ENCODE measurements at places on chromosomes 4 and X. TPM values are rescaled to one million over a fixed set of nuclear protein-coding genes. Genes with fewer than 3 reads are reported as not detected.

The GPR50 gene
- total RNA-seq = not detected

The UCHL1 gene
- total RNA-seq = 7.2 TPM

- H3K27me3 ChIP-seq = no peaks in the 10 kb centered on the region
- H3K4me1 ChIP-seq = no peaks in the 10 kb centered on the region
- no peak overlapping the region for H3K27ac ChIP-seq
- no peak overlapping the region for H3K4me3 ChIP-seq
- DNase-seq = no peak
- H3K36me3 ChIP-seq = no peaks in the 10 kb centered on the region
Observed at GRCh38 chrX:49995795-49996455, 73.5 kb downstream of the CLCN5 start.

The CXorf65 gene
- not detected for total RNA-seq

The CXCL10 gene
- 3.3 TPM for total RNA-seq

GRCh38 chr4:27894951-27895350 lies 1034.3 kb downstream of the STIM2 start:
- H3K4me3 ChIP-seq = no peak overlapping the region
- H3K27me3 ChIP-seq = no peaks in the 10 kb centered on the region
- DNase-seq = no peak
- H3K36me3 ChIP-seq = no peaks in the 10 kb centered on the region
- H3K4me1 ChIP-seq = no peaks in the 10 kb centered on the region

The FAM149A gene
- 16.4 TPM for total RNA-seq

- H3K27ac ChIP-seq = no peak overlapping the region
- H3K27me3 ChIP-seq = no peaks in the 10 kb centered on the region
- H3K36me3 ChIP-seq = no peaks in the 10 kb centered on the region
- no peaks in the 10 kb centered on the region for H3K4me1 ChIP-seq
- H3K4me3 ChIP-seq = no peak overlapping the region
Observed at GRCh38 chr4:123659262-123659661, 262.7 kb downstream of the SPRY1 start.

DNA sequence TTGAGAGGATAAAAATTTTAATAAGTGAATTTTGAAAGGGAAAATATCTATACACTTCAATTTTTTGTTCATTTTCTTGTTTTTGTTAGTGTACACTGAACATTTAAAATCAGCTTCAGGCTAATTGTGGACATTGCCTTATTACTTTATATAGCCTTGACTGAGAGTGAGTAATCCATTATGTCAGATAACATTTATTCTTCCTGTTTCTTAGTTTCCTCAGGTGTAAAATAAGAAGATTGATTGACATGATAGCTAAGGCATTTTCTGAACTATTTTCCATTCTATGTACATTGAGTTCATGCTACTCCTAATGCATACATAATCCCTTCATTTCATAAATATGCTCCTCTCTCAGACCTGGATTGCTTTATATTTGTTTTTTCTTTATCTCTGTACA lies 607.3 kb upstream of the AADAT start:
- H3K27me3 ChIP-seq = no peaks in the 10 kb centered on the region
- H3K36me3 ChIP-seq = no peaks in the 10 kb centered on the region
- H3K27ac ChIP-seq = no peak overlapping the region
- H3K4me3 ChIP-seq = no peak overlapping the region
- no peaks in the 10 kb centered on the region for H3K4me1 ChIP-seq

DNA sequence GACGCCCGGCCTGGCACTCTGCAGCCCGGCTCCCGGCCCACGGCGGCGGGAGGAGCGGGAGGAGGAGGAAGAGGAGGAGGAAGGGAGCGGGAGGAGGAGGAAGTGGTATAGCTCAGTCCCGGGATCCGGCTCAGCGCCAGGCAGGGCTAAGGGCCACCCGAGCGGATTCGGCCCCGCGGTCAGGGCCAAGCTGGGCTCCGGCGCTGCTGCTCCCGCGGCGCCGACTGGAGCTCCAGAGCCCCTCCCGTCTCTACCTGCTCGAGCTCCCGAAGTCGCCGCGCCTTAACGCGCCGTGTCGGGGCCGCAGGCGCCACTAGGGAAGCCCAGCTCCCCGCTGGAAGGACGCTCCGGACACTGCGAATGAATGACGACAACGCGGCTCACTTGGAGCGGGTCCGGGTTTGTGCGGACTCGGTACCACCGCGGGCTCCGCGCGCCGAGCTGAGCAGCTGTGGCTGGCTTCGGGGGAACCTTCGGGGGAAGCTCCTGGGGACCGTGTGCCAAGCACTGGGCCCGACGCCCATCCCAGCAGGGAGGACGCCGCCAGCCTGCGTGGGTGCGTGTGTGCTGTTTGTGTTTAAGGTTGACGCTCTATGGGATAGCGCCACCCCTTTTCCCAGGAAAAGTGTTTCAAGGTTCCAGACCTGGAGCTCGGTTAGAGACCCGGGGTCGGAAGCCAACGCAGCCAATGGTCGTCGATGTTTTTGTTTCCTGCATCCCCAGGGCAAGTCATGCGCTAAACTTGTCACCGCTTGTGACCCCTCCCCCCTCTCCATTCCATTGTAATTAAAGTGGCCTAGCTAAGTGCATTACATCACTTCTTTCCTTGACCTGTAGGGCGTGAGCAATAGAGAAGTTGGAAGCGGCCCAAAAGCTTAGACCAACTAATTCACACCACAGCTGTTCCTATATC lies at the start of gene TBC1D9:
TSS of gene TBC1D9 (minus strand) at position 67 of the 913 bp plus-strand sequence. CDS start 340 bp downstream, outside the sequence.
- peak; percentile 92 for DNase-seq
- peak within 1 kb of the TSS; percentile 79 for H3K4me3 ChIP-seq
- H3K36me3 ChIP-seq = no peaks in the 10 kb centered on the region
- H3K4me1 ChIP-seq = peaks cover 3% of the 10 kb centered on the region
- H3K27ac ChIP-seq = peak within 1 kb of the TSS; percentile 99
- H3K27me3 ChIP-seq = no peaks in the 10 kb centered on the region

GRCh38 chr4:123596805-123597204 lies 200.2 kb downstream of the SPRY1 start:
- no peaks in the 10 kb centered on the region for H3K27me3 ChIP-seq
- no peaks in the 10 kb centered on the region for H3K36me3 ChIP-seq
- DNase-seq = no peak
- H3K27ac ChIP-seq = no peak overlapping the region

GRCh38 chr4:44221407-44221806 lies 227.2 kb downstream of the KCTD8 start:
- no peak for DNase-seq
- no peaks in the 10 kb centered on the region for H3K4me1 ChIP-seq
- H3K36me3 ChIP-seq = no peaks in the 10 kb centered on the region

DNA sequence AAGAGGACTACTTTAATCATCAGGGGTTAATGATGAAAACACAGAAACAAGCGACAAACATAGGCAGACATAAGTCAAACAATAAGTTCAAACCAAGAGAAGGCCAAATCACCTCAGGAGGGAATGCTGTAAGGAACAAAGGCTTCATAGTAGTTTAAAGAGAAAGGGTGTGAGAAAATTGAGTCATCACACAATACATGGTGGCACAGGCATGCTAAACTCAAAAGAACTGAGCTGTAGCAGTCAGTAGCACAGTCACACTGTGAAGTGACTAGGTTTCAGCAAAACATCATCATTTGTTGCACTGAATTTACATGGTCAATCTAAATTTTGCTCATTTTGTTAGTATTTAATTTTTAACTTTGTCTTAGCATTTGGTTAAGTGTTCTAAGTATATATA lies 24.2 kb downstream of the SMC1A start:
- peaks cover 19% of the 10 kb centered on the region for H3K36me3 ChIP-seq
- DNase-seq = no peak
- H3K4me1 ChIP-seq = no peaks in the 10 kb centered on the region
- H3K27me3 ChIP-seq = no peaks in the 10 kb centered on the region
- H3K4me3 ChIP-seq = no peak overlapping the region

The HSFX3 gene
- total RNA-seq = not detected

GRCh38 chrX:129802863-129803262 lies 23.1 kb downstream of the SASH3 start:
- H3K4me1 ChIP-seq = no peaks in the 10 kb centered on the region
- no peak overlapping the region for H3K27ac ChIP-seq
- H3K36me3 ChIP-seq = peaks cover 15% of the 10 kb centered on the region
- H3K27me3 ChIP-seq = no peaks in the 10 kb centered on the region

DNA sequence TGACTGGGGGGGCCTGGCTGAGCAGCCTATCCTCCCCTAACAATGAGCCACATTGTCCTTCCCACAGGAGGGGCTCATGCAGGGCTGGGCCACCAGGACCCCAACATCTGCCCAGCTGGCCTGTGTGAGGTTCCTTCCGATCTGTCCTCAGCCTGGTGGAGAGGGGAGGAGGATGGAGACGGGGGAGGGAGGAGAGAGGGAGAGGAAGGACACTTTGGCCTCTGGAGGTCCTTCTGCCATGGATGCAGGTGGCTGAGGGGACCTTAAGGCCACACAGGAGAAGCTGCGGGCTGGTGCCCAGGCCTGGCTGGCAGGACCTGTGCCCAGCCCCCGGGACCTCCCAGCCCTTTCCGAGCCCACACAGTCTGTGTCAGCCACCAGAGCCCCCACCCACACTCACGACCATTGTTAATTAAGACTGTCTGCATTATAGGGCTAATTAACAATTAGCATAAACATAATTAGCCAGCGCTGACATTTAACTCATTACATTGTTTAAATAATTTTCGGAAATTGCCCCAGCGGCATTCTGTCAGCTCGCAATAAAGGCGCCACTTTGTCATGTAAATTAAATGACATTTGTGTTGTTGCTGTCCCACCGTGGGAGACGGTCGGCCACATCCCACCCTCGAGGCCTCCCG lies 53.0 kb upstream of the NKX1-1 start:
- H3K27ac ChIP-seq = no peak overlapping the region
- H3K4me1 ChIP-seq = no peaks in the 10 kb centered on the region

- H3K27me3 ChIP-seq = no peaks in the 10 kb centered on the region
- H3K36me3 ChIP-seq = no peaks in the 10 kb centered on the region
- DNase-seq = no peak
- H3K27ac ChIP-seq = no peak overlapping the region
- H3K4me3 ChIP-seq = no peak overlapping the region
- H3K4me1 ChIP-seq = no peaks in the 10 kb centered on the region
Observed at GRCh38 chrX:53122013-53122412, 28.1 kb downstream of the KANTR start.

DNA sequence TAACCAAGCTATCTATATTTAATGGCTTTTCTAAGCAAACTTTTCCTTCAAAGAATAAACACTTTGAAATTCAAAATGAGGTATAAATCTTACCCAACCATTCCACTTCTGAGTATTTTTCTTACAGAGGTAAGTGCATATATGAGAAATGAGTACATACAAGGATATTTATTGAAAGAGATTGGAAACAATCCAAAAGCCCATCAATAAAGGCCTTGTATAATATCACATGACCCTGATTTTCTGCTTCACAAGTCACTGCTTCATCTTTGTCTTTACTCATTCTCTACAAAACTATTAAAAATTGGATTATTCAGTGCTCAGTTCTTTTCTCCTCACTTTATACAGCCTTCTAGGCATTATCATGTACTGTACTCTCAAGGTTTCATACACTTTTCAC lies 91.3 kb downstream of the SRPX start:
- no peak overlapping the region for H3K4me3 ChIP-seq
- no peaks in the 10 kb centered on the region for H3K4me1 ChIP-seq
- no peak overlapping the region for H3K27ac ChIP-seq
- no peaks in the 10 kb centered on the region for H3K36me3 ChIP-seq

The INTS6L gene
- total RNA-seq = 7.4 TPM

DNA sequence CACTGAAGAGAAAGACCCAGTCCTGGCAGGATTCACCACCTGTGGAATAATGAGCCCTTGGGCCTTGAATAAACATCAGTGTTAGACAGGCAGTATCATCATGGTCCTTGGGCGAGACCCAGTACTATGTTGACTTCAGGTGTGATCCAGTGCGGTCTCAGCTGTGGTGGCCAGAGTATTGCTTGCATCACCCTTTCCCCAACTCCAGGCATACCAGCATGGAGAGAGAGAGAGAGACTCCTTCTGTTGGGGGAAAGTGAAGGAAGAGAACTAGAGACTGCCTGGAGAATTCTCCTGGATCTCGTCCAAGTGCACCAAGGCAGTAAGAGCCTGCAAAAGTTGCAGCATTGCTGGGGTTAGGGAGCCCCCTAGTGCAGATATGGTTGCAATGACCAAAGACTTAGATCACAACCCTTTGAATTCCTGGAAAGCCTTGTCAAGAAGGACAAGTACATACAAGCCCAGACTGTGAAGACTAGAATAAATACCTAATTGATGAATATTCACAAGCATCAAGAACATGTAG lies 61.1 kb upstream of the VAMP7 start:
- no peaks in the 10 kb centered on the region for H3K27me3 ChIP-seq
- no peak overlapping the region for H3K4me3 ChIP-seq
- H3K36me3 ChIP-seq = no peaks in the 10 kb centered on the region
- no peak overlapping the region for H3K27ac ChIP-seq

The SPANXB1 gene
- total RNA-seq = not detected

The RHOXF2B gene
- total RNA-seq = not detected

DNA sequence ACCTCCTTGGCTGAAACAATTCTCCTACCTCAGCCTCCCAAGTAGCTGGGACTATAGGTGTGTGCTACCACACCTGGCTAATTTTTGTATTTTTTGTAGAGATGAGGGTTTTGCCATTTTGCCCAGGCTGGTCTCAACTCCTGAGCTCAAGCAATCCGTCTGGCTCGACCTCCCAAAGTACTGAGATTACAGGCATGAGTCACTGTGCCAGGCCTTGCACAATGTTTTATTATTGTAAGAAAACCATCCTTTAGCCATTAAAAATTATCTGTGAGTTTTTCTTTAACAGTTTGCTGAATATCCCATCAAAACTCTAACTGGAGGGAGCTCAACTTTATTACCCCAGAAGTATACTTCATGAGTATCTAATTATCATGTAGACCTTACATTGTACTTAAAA lies 900.3 kb downstream of the PCDH7 start:
- H3K4me1 ChIP-seq = no peaks in the 10 kb centered on the region
- no peaks in the 10 kb centered on the region for H3K27me3 ChIP-seq
- DNase-seq = no peak

The GLOD5 gene
- total RNA-seq = 2.6 TPM

Data from upper lobe of right lung (tissue), 1 donor.